Stimulated activated naive CD8-positive, alpha-beta T cell treated with anti-CD3 and anti-CD28 coated beads, Interleukin-15, Interleukin-2, amounts not matched to agents 100 U/mL and 50 U/mL, for 24 hours (primary cell): ENCODE measurements at places on chromosomes 1 and 21.

GRCh38 chr1:169072945-169073725, 33.4 kb upstream of the ATP1B1 start:
- no peak for DNase-seq

- no peak for DNase-seq
These were observed 213.7 kb upstream of the VAMP3 start for GRCh38 chr1:7557301-7557891.

DNA sequence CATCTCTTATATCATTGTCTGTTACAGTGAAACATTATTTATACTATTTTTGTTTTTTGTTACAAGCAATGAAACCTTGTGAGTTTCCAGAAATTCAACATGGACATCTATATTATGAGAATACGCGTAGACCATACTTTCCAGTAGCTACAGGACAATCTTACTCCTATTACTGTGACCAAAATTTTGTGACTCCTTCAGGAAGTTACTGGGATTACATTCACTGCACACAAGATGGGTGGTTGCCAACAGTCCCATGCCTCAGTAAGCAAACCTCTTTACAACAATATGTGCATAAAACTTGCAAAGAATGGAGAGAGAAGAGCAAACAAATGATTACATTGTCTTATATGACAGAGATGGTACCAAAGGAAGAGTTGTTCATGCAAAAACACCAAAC, 22.4 kb downstream of the CFHR4 start:
- no peak for DNase-seq

GRCh38 chr1:155037851-155038441, 4.3 kb downstream of the DCST1 start:
- no peak for DNase-seq

DNA sequence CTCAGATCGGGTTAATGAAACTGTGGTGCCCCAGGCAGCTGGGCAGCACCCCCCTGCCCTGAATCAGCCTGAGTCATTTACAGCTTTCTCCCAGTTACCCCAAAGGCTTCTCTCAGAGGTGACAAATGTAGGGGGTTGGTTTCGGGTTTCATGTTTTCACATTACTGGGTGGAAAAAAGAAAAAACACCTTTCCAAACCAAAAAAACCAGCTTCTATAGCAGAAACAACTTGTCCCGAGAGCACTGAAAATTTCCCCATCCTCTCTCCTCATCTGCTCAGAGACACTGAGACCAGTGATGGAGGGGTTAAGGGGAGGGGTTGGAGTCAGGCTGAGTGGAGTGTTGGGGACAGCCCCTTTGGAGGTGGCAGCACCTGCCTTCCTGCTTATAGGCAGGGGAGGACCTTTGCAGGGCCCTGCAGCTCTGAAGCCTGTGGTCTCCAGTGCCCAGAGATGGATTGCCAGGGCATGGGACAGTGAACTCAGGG, 15.6 kb downstream of the UTP11 start:
- DNase-seq = peak; percentile 80

DNA sequence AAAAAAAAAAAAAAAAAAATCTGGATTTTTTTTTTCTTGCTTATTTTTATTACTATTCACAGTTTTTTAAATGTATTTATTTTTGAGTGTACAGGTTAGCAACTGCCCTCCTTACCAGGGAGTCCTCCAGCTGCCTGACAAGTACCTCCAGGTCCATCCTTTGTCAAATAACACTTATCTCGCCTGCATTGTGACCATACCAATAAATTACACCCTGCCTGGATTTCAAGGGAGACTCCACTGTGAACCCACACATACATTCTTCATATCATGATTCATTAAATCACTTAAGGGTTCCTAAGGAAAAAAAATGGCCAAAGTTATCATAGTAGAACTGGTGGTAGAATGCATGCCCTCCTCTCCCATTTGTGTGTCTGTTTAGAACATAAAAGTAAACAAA, 38.4 kb downstream of the EEIG2 start:
- no peak for DNase-seq

DNA sequence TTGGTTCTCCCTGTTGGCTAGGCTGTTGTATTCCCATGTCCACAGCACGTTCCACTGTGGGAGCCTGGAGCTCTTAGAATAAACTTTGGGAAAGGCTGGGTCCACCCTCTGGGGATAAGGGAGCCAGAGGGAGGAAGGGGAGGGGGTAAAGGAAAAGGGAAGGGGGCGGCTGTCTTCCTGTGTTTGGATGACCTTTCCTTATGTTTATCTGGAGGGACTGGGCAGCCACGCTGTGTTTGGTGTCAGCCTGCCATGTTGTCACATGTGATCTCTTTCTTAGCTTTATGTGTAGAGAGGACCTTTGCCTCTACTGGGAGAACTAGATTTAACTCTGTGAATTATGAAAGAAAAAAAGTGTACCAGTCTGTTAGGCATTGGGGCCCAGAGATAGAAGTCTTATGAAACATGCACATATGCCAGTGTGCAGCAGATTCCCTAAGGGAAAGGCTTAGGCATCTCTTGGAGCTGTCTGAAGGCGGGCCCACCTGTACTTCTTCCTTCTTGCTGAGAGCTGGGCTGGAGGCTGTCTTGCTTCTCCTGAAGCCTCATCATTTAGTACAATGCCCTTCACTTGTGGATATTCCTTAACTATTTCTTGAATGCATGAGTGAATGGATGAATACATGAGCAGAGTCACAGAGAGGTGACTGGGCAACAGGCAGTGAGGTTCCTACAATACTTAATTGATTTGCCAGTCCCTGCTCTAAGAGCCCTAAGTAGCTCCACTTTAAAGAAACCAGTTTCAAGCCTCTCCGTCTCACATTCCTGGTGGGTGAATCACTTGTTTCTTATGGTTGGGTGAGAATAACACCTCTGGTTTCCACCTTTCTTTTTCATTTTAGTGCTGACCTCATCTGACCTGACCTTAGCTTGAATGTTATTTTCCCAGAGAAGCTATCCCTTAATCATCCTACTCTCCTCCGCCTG, 62.5 kb upstream of the ARHGAP29 start:
- no peak for DNase-seq
